NCI-H524 treated with DMSO at 0.1 percent for 48 hours (cell line): ENCODE measurements at places on chromosomes 12 and 14.
A peak's percentile ranks its signal among the peaks of the same experiment; 100 is the strongest.

GRCh38 chr12:113268136-113268535 is 46.9 kb downstream of the TPCN1 start:
- DNase-seq, result no peak

- no peak for DNase-seq
Observed at GRCh38 chr12:89571491-89572195, 45.8 kb upstream of the POC1B start.

DNA sequence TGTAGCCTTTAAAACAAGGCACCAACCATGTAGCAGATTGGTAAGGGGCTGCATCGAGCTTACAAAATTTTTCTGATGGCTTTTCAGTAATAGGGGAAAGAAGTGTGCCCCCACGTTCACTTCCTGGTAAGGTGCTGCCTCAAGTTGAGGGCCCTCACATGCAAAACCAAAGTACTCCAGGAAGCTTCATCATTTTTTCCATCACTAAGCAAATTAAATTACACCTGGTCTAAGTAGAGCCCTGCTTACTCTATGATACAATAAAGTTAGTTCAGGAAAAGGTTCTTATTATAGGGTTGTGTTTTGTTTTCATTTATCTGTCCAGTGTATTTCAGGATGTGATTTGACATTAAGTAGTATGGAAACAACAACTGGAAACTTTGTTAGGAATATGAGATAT is 15.0 kb upstream of the AKAP5 start:
- no peak for DNase-seq

GRCh38 chr12:125089083-125089482 is 23.8 kb downstream of the AACS start:
- DNase-seq, result no peak

DNA sequence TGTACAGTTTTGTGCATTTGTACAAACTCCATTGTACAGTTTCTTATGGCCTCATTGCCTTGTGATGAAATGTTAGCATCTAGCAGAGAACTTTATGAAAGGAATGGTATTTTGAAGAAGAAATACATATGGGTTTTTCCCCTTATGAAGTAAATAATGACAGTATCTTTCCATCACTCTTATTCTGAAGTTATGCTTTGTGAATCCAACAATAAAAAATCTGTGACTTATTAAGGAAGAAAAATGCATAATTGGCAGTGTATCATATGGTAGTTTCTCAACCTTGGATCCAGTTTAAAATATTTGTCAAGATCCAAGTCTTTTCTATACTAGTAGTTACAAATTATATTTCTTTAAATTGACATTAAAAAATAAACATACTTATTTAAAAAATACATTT is 859.1 kb upstream of the FLRT2 start:
- no peak for DNase-seq

- peak; percentile 58 for DNase-seq
Observed at GRCh38 chr14:90698379-90698869, 117.8 kb downstream of the TTC7B start.

- no peak for DNase-seq
Observed at GRCh38 chr12:68175557-68176061, 16.1 kb upstream of the IFNG start.

DNA sequence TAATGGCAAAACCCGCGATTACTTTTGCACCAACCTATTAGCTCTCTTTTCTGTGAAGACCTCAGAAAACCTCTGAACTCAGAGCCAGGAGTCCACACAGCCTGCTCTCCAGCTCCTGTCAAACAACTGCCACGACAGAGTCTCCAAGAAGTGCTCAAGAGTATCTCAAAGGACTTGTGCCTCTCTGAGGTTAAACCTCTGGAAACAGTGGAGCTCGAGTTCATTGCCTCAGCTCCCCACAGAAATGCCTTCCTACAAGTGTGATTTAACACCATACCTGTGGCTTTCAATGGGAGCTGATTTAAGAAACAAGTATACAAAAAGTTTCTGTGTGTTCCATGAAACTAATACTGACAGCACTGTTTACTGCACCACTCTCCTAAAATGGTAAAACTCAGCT is 20.1 kb downstream of the ACTN1 start:
- no peak for DNase-seq

GRCh38 chr14:52730709-52731111 is 744 bp downstream of the STYX start:
- no peak for DNase-seq

GRCh38 chr12:62977418-62977817 is 42.5 kb upstream of the PPM1H start:
- DNase-seq, result no peak

GRCh38 chr14:104359301-104359968 is 220.1 kb upstream of the C14orf180 start:
- DNase-seq, result no peak

GRCh38 chr14:82642425-82642824 is 1108.8 kb upstream of the SEL1L start:
- DNase-seq, result no peak

DNA sequence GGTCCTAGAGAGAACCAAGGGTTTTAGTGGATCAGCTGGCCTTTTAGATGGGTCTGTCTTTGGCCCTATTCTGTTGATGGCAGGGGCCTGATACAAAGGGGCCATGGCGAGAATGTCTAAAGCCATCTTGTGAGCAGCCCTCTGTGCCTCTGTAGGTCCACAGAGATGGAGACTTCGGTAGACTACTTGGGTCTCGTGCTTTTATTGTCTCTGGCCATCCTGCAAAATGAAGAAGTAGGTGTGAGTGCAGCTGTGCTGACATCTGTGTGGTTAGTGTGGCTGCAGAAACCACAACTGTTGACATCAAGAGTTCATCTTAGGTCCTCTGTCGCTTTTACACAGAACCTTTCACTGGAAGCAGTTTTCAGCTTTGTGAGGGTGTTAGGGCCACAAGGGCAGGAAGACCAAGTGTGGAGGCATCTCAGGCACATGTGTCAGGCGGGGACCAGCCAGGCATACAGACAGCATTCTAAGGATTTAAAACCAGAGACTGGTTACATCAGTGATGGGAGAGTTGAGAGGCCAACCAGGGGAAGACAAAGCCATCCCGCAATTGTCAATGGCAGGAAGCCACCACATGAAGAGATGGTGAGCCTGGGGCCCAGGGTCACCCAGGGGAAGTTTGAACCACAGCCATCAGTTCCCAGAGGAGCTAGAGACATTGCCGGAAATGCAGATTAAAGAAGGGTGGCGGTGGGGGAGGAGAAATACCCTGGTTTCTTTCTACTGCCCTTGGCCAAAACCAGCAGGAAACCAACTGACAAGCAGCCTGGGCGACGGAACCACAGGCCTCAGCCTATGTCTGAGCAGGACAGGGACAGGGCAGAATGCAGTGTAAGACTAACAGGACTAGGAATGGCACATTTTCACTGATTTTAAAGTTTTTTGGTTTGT is 13.0 kb upstream of the TPCN1 start:
- DNase-seq, result no peak

- DNase-seq, result no peak
Observed at GRCh38 chr12:6274231-6275221, 36.0 kb upstream of the PLEKHG6 start.

GRCh38 chr12:113232840-113233585 is 11.7 kb downstream of the TPCN1 start:
- peak; percentile 67 for DNase-seq

- DNase-seq, result no peak
Observed at GRCh38 chr12:80713419-80713818, 3.3 kb upstream of the MYF5 start.

DNA sequence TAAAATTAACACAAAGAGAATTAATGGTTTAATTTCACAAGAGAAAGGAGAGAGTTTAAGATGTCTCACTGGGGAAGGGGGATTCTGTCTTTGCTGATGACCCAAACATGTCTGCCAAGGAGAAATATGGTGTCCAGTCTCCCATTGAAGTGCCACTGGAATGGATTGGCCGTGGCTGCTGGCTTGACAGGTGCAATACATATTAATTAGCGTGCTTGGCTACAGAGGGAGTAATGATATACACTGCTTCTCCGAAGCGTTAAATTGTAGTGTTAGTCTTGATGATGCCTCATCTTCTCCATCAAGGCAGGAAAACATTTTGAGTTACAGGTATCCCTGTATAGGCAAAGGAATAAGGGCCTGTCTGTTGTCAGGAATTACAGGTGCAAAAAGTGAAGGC is 393.4 kb upstream of the TMPO start:
- no peak for DNase-seq

- DNase-seq, result no peak
Observed at GRCh38 chr14:97415907-97416306, 618.7 kb downstream of the VRK1 start.

GRCh38 chr12:94689002-94689645 is 38.8 kb upstream of the TMCC3 start:
- DNase-seq, result no peak

- DNase-seq, result no peak
Observed at GRCh38 chr14:101827286-101827685, 65.8 kb downstream of the PPP2R5C start.

- no peak for DNase-seq
Observed at GRCh38 chr12:51687177-51687576, 96.1 kb downstream of the SCN8A start.

- DNase-seq, result no peak
Observed at GRCh38 chr14:102508774-102509745, 516 bp downstream of the ANKRD9 start.

DNA sequence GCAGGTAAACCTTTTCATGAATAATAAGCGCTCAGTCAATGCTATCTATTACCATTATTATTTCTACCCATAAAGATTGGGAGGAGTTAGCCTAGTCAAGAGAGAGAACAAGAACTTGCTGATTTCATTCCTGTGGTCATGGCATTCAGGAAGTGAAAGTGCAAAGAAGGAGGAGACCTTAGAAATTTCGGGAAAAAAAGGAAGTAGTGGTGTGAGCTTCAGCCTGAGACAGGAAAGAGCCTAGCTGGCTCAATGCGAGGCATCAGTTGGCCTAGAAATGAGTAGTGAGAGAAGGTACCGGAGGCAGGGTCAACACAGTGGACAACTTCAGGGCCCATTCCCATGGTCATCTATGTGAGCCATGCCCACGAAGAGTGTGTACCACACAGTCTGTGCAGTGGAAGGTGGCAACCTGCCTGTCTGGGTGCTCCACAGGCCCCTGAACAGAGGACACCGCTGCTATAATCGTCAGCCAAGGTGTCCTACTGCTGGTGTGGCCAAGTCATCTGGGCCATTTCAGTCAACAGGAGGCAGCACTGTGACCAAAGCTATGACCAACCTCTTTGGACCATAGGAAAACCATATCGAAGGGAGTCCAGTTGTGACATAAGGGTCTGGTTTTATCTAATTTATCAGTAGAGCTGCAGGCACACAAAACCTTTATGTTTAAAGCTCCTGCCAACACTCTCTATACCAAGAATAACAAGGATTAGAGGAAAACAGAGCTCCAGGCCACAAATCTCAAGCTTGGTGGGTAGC is 16.2 kb upstream of the STON2 start:
- DNase-seq, result no peak

GRCh38 chr12:107650977-107651376 is 34.6 kb upstream of the PWP1 start:
- DNase-seq, result peak; percentile 8

- DNase-seq, result no peak
Observed at GRCh38 chr14:34671716-34672115, 41.8 kb upstream of the SNX6 start.

DNA sequence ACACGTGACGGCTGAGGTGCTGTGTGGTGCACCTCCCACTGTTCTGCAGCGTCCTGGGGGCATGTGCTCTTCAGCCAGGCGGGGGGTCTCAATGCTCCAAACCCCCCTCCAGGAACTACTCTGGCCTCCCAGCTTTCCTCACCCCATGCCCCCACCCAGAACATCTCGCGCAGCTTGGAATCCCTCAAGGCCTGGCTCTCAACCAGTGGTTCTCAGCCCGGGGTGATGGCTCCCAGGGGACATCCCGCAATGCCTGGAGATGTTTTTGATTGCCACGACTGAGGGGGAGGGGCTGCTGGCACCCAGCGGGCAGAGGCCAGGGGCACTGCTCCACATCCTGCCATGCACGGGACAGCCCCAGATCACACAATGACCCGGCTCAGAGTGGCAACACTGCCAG is 78.9 kb upstream of the DICER1 start:
- DNase-seq, result no peak

DNA sequence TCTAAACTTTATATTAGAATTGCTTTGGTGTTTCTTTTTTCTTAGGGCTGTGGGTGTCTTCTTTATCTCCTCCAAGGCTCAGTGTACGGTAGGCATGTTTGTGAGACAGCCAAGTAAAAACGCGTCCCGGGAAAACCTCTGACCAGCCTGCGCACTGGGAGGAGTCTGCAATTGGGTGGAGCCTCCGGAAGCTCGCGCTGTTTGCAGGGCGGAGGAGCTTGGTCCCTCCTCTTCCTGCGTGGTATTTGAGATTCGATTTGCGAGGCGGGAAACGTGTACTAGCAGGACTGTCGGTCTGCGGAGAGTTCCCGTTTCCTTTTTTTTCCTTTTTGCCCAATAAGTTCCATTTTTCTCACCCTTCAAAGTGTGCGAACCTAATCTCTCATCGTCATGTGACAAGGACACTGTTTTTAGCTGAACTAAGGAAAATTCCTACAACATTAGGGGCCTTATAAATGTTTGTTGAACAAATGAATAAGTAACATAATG is 182.1 kb upstream of the OTX2 start:
- DNase-seq, result no peak

GRCh38 chr14:96246539-96246847 is 9.5 kb upstream of the BDKRB1 start:
- no peak for DNase-seq

DNA sequence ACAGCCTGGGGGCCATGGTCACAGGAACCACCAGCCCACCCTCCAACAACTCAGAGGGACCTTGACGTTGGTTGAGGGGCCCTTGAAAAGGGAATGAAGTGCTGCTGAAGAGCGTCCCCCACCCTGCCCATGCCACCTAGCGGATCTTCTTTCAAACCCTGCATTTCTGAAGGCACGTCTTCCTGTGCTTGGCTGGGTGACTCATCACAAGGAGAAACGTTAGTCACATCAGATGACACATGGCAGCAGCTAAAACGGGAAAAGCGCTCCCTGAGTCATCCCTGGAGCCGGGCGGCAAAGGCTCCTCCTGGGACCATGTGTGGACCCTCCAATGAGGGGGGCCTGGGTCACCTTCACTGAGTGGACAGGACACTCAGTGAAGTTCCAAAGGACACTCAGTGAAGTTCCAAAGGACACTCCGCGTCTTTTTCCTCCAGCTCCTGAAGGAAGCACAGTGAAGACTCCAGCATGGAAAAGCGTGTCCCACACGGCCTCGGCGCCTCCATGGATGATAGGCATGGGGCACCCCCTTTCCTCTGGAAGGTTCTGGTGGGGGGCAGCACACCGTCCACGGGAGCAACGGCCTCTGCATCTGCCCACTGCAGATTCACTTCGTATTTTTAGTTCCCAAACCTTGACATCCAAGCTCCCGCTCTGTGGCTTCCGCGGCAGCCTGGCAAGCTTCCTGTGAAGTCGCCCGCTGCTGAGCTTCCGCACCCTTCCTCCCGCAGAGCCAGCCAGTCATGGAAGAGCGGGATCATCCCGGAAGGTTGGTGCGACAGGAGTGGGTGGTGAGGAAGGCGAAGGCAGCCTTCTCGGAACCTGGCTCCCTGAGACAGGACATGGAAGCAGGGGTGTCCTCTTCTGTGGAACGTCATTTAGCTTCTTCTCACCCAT is 383.4 kb downstream of the VRK1 start:
- no peak for DNase-seq

DNA sequence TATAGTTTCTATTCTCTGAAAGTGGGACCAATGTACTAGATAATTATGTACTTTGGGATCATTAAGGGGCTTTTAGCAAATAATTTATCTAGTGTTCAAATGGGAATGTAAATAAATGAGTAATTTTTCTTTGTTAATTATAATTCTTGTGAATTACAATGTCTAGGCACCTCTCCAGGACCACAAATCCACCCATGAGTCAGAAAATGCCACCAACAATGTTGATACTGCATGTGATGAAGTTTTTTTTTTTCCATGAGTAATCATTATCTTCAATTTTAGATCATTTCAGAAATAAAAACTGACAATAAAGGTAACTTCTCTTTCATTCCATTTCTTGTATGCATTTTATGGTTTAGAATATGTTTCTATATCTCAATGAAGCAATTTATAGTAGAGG is 470.3 kb downstream of the VRK1 start:
- no peak for DNase-seq
